Stimulated activated CD8-positive, alpha-beta memory T cell treated with anti-CD3 and anti-CD28 coated beads, Interleukin-4, amount 100 ng/mL, for 1 hour (primary cell): ENCODE measurements at places on chromosomes 4 and X.

DNA sequence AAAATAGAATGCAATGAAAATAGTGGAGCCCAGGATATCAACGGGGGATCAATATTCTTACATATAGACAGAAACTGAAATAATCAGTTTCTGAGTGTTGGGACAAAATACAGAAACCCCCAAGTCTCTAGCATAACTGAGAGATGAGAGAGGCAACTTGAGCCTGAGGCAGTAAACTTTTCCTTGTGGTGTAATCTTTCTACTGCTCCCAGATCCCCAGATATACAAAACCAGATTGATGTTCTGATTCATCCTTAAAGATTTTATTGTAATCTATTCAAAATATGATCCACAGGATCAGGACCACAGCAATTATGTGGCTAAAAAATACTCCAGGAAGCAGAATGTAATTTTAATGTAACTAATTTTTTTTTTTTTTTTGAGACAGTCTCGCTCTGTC, 2282.6 kb downstream of the ARAP2 start:
- no peak for DNase-seq

- DNase-seq = no peak
These were observed 18.3 kb downstream of the GTPBP6 start for GRCh38 chrX:300334-300733.

GRCh38 chr4:83109480-83110222, 4.9 kb downstream of the PLAC8 start:
- DNase-seq = no peak

GRCh38 chr4:4838936-4839810, 20.3 kb upstream of the MSX1 start:
- DNase-seq = no peak

GRCh38 chrX:29067351-29067750, 480.1 kb downstream of the IL1RAPL1 start:
- DNase-seq = no peak

GRCh38 chr4:141643557-141643956, 7.2 kb downstream of the IL15 start:
- DNase-seq = no peak

DNA sequence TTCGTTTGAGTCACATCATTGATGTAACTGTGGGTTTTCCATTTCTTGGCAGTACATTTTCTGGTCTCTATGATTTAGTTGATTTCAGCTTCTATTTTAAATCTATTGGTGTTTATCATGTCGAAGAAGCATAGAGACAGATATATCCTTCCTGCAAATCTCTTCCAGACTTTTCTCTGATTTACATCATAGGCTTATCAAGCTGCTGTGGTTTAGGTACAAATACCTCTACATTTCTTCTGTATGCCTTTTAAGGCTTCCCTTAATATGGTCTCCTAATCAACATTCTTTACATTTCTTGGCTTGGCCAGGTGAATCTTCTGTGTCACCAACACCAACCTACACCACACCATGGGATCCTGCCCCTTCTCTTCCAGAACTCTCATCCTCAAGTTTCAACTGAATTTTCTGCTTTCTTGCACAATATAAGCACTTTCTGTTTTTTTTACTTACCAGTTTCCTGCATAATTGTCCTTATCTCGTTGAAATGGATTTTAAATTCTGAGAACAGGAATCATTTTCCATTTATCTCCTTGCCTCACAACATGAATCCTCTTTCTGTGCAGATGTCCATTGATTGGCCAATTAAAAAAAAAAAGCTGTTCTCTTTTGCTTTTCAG, 626.9 kb downstream of the ANKRD50 start:
- no peak for DNase-seq

- DNase-seq = no peak
These were observed 13.8 kb downstream of the MGARP start for GRCh38 chr4:139266208-139266582.

DNA sequence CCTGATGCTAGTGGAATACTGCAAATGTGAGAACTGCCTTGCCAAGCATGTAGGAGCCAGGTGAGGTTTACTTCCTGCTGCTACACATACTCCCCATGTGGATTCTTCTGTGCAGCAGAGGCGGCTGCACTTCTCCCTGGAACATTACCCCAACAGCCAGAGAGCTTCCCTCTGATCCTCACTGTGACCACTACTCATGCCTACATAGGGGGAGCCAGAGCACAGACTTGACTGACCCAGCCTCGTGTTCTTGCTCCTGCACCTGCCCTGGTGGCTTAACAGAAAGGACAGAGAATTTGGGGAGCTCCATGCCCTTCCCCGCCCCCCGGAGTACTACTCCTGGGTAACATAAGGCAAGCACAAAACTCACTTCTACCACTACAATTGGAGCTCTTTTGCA, 38.4 kb downstream of the UGT2A2 start:
- no peak for DNase-seq

DNA sequence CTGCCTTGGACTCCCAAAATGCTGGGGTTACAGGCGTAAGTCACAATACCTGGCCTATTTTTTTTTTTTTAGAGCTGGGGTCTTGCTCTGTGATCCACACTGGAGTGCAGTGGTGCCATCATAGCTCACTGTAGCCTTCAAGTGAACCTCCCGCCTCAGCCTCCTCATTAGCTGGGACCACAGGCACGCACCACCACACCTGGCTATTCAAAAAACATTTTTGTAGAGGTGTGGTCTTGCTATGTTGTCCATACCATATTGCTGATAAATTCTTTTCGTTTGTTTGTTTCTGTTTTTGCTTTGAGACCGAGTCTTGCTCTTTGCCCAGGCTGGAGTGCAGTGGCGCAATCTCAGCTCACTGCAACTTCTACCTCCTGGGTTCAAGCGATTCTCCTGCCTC, 21.6 kb downstream of the ENOPH1 start:
- DNase-seq = no peak

GRCh38 chrX:46838486-46838870, 1.6 kb downstream of the RP2 start:
- no peak for DNase-seq

DNA sequence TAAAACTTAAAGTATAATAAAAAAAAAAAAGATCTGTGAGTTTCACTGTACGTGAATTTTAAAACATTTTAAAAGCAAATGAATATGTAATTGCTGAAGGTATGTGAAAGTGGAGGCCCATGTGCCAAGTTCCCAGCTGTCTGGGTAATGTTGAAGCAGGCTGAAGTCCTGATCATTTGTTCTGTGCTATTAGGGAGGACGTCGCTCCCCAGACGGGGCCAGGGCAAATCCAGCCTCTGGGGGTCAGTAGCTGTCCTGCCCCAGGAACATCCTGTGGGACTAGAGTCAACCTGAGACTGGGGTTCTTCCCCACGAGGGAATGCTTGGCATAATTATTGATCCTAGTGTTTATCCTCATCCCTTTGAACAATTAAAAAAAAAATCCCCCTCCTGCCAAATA, 48.8 kb downstream of the PDE5A start:
- no peak for DNase-seq

DNA sequence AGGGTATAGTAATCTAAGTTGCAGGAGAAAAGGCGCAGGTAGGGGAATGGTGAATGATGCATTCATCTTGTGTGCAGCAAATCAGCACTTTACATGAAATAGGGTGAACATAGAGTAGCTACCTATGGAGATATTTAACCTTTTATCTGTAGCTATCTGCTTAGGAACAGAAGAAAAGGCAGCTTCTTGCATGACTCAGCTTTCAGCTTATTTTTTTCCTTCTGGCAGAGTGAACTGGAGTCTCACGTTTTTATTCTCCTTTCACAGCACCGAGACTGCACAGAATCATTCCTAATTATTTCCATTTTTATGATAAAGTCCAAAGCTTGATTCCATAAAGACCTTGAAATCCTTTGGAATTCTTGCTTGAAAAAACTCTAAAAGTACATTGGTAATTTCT, 4.8 kb upstream of the SCOC start:
- DNase-seq = no peak

DNA sequence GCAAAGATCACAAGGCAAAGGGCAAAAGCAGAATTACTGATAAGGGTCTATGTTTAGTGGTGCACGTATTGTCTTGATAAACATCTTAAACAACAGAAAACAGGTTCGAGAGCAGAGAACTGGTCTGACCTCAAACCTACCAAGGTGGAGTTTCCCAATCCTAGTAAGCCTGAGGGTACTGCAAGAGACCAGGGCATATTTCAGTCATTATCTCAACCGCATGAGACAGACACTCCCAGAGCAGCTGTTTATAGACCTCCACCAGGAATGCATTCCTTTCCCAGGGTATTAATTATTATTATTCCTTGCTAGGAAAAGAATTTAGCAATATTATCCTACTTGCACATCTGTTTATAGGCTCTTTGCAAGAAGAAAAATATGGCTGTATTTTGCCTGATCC, 51.5 kb downstream of the NPNT start:
- no peak for DNase-seq

DNA sequence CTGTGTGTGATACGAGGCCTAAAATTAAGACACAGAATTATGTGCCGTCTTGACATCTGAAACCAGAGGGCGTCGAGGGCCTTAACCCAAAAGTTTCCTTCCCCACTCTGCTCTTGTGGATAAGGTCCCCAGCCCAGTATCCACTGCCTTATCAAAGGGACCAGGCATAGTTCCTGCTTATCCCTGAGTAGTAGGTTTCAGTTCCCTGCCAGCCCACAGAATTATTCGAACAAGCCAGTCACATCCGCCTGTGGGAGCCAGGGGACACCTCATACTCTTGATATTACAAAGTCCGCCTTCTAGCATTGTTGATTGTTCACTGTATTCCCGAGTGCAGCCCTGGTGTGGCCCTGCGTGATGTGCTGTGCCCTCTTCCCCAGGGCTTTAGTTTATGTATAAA, 5.4 kb upstream of the MMRN1 start:
- no peak for DNase-seq

- no peak for DNase-seq
These were observed 7.4 kb downstream of the PSAPL1 start for GRCh38 chr4:7427361-7427760.

GRCh38 chr4:6715704-6716017, 313 bp upstream of the BLOC1S4 start:
- no peak for DNase-seq

- no peak for DNase-seq
These were observed 884.5 kb upstream of the EPHA5 start for GRCh38 chr4:66554826-66555225.

GRCh38 chrX:22952010-22952409, 47.8 kb upstream of the DDX53 start:
- no peak for DNase-seq

GRCh38 chr4:866761-867390, 40.9 kb upstream of the CPLX1 start:
- no peak for DNase-seq

- no peak for DNase-seq
These were observed 258.0 kb downstream of the MAPK10 start for GRCh38 chr4:86101841-86102240.

DNA sequence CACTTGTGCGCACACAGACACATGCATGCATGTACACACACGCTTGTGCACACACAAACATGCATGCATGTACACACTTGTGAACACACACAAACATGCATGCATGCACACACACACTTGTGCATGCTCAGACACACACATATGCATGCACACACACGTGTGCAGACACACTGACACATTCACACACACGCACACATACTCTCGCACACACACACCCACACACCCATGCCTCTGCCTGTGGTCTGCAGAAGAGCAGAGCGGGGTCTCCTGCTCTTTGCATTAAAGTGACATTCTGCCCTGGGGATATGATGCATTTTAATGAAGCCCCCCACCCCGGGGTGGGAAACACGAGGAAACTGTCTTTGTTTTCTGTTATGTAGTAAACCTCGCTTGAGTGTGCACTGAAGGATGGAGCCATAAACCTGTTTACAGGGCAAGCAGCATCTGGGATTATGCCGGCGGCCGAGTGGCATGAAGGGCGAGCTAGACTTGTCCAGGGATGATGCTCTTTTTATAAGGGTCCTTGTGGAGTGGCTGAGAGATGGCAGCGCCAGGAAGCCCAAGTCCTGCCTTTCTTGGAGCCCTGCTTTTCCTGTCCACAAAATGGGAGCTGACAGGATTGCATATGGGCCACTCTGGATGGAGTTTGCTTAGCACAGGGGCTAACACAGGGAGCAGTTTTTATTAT, 17.8 kb downstream of the PSAPL1 start:
- DNase-seq = no peak

DNA sequence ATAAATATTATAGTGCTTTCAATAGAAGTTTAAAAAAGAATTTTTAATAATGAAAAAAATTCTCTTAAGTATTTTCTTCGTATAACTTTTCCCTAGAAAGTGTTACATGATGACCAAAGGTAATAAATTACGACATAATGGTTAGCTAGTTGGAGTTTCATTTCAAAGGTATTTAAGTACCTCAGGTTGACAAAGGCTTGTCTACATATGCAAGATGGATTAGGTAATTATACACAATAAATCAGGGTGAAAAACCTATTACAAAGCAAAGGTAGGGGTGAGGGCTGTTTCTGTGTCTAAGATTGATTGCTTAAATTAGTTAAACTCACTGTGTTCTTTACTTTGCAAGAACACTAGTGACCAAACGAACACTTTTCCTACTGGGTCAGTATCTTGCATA, 508.5 kb upstream of the FAT1 start:
- DNase-seq = no peak

- DNase-seq = no peak
These were observed 78.6 kb downstream of the NAP1L3 start for GRCh38 chrX:93594780-93595179.

DNA sequence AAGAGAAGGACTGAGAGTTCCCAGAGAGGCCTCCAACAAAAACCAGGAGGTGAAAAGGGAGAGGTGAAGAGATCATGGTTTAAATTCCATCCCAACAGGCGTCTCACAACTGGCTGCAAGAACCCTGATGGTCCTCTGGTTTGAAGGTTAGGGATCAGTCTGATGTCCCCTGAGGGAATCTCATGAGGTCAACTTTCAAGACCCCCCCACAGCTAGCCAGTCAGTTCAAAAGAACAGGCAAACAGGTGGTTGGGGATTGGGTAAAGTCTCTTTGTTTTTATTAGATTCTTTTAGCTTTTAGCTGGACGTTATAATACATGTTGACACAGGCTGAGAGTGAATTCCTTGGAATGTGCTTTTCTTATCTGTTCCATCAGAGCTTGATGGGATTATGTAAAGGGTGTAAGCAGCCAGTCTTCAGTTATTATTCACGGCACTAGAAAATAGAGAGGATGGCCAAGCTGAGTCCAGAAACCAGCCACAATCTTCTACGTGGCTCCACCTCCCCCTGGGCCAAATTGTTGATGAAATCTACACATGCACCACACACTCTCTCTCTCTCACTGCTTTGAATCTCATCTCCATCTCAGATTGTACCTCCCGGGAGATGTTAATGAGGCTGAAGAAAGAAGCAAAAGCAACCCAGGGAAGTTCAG, 20.8 kb downstream of the ENPP6 start:
- DNase-seq = no peak

GRCh38 chr4:138892483-138893407, 122.8 kb upstream of the NOCT start:
- no peak for DNase-seq

DNA sequence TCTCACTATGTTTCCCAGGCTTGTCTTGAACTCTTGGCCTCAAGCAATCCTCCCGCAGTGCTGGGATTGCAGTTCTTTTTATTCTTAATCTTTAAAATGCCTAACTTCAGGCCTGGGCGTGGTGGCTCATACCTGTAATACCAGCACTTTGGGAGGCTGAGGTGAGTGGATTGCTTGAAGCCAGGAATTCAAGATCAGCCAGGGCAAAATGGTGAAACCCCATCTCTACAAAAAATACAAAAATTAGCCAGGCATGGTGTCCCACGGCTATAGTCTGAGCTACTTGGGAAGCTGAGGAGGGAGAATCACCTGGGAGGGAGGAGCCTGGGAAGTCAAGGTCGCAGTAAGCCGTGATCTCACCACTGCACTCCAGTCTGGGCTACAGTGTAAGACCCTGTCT, 45.9 kb downstream of the PLS3 start:
- no peak for DNase-seq

GRCh38 chrX:97009391-97009790, 125.7 kb downstream of the RPA4 start:
- DNase-seq = no peak
